ENCODE measurements at places on chromosomes 11 and 22.

DNA sequence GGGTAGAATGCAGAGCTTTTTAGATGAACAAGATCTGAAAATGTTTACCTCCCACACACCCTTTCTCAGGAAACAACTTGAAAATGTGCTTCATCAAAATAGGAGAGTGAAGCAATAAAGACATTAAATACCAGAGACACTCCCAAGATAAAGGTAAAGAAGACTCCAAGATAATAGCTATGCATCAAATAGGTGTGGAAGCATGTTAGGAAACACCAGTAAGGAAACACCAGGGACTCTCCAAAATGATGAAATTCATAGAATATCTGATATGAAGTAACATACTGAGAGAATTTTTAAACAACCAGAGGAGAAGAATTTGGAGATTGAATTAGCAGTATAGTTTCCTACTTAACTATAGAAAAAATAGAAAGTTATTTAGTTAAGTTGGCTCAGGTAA lies 57.0 kb downstream of the OR10A6 start:
- no peak for DNase-seq

DNA sequence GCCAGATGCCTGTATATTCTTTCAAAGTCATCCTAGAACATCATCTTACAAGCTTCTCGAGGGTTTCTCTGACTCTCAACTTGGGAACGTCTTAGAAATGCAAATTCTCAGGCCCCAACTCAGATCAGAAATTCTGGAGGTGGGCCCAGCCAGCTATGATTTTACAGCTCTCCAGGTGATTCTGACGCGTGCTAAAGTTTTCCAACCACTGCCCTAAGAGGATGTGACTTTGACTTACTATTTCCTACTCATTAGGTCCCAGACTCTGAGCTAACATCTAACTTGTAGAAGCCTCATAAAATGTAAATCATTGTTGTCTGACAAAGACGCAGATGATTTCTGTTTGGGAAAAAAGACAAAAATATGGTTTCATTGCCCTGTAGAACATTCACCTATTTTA lies 61.1 kb downstream of the IRAG1 start:
- no peak for DNase-seq

- DNase-seq: no peak
Measured at GRCh38 chr22:20867179-20868024, 8.6 kb downstream of the SNAP29 start.

DNA sequence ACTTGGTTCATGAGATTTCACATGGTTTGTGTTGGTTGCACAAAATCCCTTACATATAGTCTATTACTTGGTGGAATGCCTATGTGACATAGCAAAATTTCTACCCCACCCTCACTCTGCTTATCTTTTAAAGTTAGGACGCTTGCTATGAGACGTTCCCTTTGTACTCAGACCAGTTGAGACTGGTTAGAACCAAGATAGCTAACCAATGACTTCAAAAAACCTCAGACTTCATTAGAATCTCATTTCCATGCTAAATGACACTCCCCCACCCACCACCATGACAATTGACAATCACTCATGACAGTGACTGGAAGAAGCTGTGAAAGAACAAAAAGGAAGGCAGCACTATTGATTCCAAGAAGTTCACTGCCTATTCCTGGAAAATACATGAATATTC lies 313.6 kb downstream of the ETS1 start:
- no peak for DNase-seq

DNA sequence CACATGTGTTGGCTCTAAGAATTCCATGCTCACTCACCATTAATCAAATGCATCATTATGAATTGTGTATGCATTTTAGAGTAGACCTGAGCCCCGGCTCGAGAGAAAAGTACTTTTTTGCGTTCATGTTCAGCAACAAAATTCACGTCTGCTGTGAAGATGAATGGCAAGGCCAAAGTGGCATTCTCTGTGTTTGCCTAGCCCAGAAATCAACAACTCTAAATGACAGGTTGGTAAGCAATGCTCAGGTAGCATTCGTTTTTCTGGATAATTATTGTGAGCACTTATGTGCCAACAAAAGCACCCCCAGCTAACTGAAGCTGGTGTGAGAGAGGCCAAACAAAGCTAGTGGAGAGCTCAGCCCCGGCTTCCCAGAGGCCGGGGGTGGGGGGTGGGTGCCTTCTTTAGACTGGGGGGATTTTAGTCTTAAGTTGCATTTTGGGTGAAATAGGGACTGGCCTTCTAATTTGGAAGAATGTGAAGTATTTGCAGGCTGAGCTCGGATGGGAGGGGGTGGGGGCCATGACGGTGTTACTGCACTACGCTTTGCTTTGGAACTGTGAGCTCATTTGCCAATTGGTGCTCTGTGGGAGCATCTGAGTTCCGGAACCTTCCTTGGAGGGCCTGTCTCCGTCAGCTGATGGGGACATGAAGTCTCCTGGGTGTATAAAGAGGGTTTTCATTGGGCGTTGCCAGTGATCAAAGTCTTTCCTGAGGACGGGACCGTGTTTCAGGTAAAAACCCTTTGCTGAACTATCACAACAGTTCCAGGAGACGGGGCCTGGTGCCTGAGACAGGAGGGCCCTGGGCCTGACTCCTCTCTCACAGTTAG lies 29.0 kb upstream of the ALX4 start:
- no peak for DNase-seq

GRCh38 chr22:22706253-22706915 lies 62.0 kb downstream of the GGTLC2 start:
- no peak for DNase-seq

DNA sequence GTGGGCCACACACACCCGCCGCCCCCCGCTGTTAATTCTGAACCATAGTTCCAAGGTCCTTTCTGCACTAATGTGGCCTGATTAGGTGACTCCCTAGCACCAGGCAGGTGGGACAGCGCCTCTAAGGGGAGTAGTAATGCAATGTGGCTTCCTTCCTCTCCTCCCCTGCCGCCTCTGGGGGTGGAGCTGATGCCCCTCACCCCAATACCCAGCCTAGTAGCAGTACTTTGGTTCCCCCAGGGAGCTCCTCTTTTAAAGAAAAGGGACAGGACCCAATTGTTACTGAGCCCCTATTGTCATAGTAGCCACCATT lies 14.4 kb downstream of the RTN4RL2 start:
- DNase-seq: no peak

DNA sequence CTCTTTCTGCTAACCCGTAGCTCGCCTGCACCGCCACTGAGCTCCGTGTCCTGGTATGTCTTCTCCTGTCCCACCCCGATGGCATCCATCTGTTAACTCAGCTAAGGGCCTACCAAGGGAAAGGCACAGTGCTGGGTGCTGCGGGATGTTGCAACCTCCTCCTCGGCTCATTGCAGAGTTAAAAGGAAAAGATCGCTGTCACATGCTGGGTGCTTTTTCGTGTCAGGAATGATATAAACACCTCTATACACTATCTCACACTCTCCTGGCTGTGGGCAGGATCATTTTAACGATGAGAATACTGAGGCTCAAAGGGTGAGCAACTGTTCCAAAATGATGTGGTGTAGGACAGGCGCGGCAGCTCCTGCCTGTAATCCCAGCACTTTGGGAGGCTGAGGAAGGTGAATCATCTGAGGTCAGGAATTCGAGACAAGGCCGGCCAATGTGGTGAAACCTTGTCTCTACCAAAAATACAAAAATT lies 10.1 kb downstream of the TXN2 start:
- no peak for DNase-seq

DNA sequence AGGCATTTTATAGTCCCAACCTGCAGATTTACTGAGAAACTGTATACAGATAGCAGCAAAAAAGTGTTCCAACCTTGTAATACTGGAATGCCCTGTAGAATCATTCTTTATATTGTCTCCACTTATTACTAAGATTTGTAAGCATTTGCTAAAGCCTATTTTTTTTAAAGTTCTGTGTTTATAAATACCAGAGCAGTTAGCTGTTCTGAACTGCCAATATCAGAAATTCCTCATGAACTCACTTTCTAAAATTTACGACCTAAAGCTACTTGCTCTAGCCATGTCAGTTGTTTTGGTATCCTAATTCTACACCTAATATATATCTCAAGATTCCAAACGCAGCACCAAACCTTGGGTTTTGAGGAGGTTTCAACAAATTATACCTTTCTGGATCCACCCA lies 103.2 kb downstream of the C11orf65 start:
- no peak for DNase-seq

- DNase-seq: no peak
Measured at GRCh38 chr11:2775626-2776350, 76.0 kb upstream of the KCNQ1OT1 start.

DNA sequence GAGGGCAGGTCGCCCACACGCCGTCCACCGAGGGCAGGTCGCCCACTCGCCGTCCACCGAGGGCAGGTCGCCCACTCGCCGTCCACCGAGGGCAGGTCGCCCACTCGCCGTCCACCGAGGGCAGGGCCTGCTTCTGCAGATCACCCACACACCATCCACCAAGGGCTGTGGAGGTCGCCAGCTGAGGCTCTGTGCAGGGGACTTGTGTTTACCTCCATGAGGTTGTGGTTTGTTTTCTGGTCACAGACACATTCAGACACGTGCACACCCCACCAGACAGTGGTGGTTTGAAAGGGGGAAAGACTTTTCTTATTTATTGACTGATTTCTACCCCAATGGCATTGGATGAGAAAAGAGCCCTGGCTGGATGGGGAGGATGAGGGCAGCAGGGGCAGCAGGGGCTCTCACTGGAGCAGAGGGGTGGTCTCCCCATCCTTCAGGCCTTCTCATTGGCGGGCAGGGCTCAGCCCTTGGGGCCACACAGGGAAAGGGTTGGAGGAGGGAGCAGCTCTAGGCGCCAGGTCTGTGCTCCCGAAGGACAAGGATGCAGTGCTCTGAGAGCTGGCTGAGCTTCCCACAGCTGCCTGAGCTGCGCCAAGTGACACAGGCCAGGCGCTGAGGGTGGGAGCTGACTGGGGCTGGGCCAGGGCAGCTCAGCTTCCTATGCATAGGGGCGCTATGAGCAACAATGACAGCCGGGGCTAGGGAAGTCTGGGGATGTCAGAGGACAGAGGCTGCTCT lies 252.6 kb upstream of the B3GAT1 start:
- no peak for DNase-seq

- DNase-seq: no peak
Measured at GRCh38 chr11:46026606-46027293, 94.5 kb downstream of the PHF21A start.

- no peak for DNase-seq
Measured at GRCh38 chr22:38524429-38524828, 18.3 kb upstream of the DDX17 start.

DNA sequence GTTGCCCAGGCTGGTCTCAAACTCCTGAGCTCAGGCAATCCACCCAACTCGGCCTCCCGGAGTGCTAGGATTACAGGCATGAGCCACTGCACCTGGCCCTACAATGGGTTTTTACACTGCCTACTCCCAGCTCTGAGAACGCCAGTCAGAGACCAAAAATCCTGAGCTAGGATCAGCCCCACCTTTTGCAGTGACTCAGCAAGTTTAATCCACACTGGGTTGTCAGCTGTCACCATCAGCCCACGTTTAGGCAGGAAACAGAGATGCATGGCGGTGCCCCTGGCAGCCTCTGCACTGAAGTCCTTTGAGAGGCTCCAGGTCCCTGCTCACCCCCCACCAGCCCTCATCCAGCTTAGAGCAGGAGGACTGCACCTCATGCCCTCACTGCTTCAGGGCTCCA lies 117.6 kb downstream of the ARHGAP8 start:
- DNase-seq: no peak

Measured in stimulated activated CD8-positive, alpha-beta memory T cell treated with anti-CD3 and anti-CD28 coated beads, Interleukin-2, amount 100 ng/mL, for 1 hour (primary cell).